ENCODE measurements at places on chromosomes 12 and 14.

- DNase-seq, result no peak
Observed at GRCh38 chr14:61240206-61240605, 40.9 kb downstream of the TMEM30B start.

GRCh38 chr12:12476857-12477531 is 85.7 kb downstream of the DUSP16 start:
- DNase-seq, result no peak

DNA sequence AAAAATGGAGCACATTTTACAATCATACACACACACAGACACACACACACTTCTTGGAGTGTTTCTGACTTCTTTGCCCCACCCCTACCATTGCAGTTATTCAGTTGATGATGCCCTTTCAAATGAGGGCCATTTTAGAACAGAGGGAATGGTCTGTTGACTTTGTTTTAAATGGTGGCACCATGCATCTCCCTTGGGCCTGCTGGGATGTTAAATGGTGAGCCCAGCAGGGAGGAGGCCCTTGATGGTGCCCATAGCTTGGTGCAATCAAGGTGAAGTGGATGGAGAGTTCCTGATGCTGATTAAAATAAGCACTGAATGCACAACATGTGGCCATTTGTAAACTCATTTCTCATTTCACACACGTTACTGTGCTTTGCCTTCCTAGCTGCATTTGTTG is 13.3 kb downstream of the C12orf75 start:
- no peak for DNase-seq

GRCh38 chr12:139585-139984 is 73.0 kb downstream of the IQSEC3 start:
- DNase-seq, result no peak

- peak; percentile 67 for DNase-seq
Observed at GRCh38 chr14:79971330-79971729, 240.0 kb downstream of the DIO2 start.

DNA sequence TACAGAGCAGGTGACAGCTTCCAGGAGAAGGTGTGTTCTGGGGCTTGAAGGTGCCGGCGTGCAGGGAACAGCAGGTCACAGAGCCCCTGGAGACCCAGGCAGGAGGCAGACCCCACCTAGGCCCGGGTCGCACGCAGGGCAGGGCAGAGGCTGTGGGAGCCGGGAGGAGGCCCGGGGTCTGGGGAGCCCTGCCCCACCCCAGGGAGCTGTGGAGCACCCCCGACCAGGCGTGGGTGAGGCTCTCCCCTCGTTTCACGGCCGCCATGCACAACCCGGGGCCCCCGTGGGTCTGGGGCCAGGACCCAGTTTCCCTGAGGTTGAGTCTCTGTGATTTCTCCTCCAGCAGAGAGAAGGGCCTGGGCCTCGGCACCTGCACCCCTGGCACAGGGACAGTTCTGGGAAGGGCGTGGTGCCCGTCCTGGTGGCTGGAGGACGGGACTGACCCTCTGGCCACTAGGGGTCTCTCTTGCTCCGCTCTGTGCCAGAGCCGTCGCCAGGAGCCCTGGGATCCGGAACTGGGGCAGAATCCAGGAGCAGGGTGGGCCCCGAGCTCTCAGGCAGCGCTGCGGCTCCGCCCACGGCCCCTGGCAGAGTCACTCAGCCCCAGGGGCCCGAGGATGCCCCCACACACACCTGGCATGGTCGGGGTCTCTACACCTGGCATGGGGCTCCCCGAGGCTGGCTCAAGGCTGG is 75.2 kb upstream of the FBRSL1 start:
- DNase-seq, result peak; percentile 45

GRCh38 chr14:101817501-101818001 is 56.0 kb downstream of the PPP2R5C start:
- no peak for DNase-seq

GRCh38 chr12:124390442-124391097 is 95.7 kb downstream of the RFLNA start:
- no peak for DNase-seq

DNA sequence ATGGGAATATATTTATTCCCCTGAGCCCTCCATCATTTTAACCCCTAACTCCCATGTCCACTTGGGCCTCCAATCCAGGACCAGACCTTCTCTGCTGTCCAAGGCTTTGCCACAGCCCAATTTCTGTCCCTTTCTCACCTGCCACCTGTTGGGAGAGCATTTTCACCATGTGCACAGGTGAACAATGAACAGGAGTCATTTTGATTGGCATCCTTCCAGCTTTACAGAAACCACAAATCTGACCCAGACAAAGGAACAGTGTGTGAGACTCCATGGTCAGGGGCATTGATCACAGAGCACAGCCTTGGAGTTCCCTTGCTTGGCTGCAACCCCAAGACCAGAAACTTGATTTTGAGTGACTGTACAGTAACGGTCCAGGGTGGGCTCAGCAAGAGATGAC is 91.9 kb downstream of the CRACR2A start:
- DNase-seq, result no peak

- DNase-seq, result no peak
Observed at GRCh38 chr14:101460986-101461750, 100.1 kb upstream of the DIO3 start.

DNA sequence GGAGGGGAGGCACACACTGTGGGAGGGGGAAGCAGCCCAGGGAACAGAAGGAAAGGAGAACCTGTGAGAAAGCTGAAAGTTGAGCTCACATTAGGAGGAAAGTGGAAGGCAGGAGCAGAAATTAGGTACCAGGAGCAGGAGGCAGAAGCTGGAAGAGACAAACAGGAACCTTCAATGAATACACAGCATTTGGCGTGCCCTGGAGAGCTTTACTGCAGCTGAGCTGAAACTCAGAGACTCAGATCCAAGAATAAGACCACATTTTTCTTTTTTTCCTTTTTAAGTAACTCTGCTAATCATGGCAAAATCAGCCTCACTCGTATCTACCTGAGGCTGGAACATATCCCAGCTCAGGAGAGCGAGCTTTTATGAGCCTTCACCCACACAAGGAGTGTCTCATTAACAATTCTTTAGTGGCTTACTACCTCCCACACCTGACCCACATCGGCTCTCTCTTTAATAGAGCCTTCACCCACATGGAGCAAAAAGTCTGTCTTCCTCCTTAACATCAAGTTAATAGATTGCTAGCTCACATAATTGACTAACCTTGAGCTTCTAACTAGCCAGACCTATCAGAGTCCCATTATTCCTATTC is 18.2 kb upstream of the CERS5 start:
- DNase-seq, result no peak

GRCh38 chr12:89529738-89530137 is 3.9 kb upstream of the POC1B start:
- no peak for DNase-seq

- no peak for DNase-seq
Observed at GRCh38 chr12:121423682-121424623, 24.0 kb downstream of the RNF34 start.

GRCh38 chr14:24693353-24693737 is 59.4 kb upstream of the GZMB start:
- DNase-seq, result no peak

- DNase-seq, result no peak
Observed at GRCh38 chr12:24960222-24960855, 11.4 kb upstream of the BCAT1 start.

GRCh38 chr14:52220924-52221811 is 46.3 kb upstream of the PTGDR start:
- no peak for DNase-seq

- no peak for DNase-seq
Observed at GRCh38 chr14:74240794-74241651, 1.8 kb downstream of the VSX2 start.

DNA sequence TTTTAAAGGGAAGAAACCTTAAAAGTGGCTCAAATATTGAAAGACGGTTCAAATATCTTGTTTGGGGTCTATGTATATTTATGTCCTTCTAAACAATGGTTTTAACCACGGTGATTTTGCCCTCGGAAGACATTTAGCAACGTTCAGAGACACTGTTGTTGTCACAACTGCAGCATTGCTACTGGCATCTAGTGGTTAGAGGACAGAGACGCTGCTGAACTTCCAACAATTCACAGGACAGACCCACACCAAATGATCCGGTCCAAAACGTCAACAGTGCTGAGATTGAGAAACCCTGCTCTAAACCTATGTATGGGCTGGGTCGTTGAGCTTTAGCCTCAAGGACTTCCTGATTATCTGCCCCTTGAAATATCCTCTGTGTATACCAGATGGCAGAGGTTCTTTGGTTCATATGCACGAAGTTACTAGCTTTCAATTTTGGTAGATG is 1.7 kb downstream of the ANGEL1 start:
- no peak for DNase-seq

DNA sequence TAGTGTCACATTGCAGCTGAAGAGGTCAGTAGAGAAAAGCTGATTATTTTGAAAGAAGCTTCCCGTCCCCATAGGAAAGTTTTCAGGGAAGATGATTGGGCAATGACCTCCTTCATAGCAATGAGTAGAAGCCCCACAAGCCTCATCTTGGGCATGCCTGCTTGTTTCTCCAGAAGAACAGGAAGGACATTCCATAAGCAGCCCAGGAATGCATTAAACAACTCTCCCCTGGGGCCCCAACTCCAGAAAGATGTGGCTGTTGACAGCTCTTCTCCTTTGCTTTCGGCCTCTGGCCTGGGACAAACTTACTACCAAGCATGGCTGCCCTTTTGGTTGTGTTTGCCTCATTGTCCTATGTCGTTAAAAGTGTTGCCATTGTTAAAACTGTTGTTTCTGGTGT is 5.7 kb upstream of the VDR start:
- DNase-seq, result no peak

DNA sequence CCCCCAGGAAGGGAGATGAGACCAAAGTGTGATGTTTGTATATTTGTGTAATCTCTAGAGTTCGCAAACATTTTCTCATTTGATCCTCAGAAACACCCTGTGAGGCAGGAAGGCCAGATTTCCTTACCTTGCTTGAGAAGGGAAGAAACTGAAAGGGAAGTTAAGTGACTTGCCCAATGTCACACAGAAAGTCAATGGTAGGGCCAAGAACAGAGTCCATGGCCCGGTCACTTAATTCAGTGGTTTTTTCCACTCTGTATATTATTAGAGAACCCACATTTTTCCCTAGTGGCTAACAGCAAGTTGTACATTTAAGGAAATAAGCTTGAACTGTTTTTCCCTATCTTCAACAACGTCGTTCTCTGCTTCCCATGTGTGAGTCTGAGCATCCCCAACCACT is 25.6 kb upstream of the CHPT1 start:
- no peak for DNase-seq

- DNase-seq, result no peak
Observed at GRCh38 chr14:92022036-92022435, 17.8 kb downstream of the TRIP11 start.

- DNase-seq, result peak; percentile 76
Observed at GRCh38 chr12:93894391-93895088, 217.4 kb downstream of the CRADD start.

DNA sequence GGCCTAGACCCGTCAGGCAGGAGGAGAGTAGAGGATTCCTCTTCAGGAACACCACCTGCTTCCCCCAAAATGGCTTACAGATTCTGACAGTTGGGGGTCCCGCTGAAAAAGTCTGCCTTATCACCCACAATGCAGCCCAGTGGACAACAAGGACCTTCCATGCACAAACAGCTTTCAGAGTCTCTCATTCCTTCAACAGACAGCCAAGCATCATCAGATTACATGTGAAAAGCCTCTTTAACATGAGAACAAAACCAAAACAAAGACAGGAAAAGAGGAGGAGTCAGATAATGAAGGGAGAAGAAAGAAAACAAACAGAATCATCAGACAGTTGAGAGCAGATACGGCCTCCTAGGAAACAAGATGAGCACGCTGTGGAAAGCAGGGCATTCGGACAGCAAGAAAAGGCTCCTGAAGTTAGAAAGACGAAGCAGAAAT is 18.3 kb downstream of the KCTD10 start:
- DNase-seq, result no peak

GRCh38 chr12:119129827-119130434 is 48.8 kb upstream of the HSPB8 start:
- DNase-seq, result no peak

DNA sequence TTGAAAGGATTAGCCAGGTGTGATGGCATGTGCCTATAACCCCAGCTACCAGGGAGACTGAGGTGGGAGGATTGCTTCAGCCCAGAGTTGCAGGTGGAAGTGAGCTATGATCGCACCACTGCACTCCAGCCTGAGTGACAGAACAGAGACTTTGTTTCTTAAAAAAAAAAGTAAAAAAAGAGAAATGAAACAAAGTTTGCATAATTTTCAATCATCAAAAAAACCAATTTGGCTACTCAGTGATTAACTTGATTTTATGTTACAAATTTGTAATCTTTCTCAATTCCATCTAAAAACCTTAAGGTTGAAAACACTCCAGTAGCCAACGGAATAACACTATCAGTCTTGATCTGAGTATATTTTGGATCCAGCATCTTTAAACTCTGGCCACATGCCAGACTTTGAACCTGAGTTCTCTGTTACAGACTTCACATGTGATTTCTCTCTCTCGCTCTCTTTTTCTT is 12.6 kb upstream of the DENND5B start:
- DNase-seq, result no peak

- DNase-seq, result no peak
Observed at GRCh38 chr12:105482951-105483350, 152.5 kb downstream of the C12orf75 start.

GRCh38 chr14:94501588-94502516 is 7.4 kb downstream of the SERPINA12 start:
- DNase-seq, result no peak

DNA sequence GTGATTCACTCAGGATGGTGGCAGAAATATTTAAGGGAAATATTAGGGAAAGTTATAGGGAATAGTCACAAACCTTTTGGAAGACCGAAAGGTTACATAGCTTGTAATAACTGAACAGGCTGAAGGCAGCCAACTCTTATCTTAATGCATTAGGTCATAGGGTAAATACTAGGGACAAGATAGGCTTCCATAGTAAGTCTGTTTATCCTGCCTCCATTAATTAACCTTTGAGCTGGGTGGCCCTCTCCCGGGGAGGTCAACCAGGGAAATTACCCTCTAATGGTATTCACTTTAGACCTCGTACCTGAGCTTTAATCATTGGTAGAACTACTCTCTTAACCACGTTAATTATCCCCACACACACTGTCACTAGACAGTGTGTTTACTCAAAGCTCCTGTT is 981.8 kb downstream of the SLC16A7 start:
- DNase-seq, result no peak

All from GM04504 (cell line).